ENCODE measurements at places on chromosomes 5 and 9.

GRCh38 chr5:81936750-81937149 is 35.1 kb upstream of the ATG10 start:
- no peak for DNase-seq

DNA sequence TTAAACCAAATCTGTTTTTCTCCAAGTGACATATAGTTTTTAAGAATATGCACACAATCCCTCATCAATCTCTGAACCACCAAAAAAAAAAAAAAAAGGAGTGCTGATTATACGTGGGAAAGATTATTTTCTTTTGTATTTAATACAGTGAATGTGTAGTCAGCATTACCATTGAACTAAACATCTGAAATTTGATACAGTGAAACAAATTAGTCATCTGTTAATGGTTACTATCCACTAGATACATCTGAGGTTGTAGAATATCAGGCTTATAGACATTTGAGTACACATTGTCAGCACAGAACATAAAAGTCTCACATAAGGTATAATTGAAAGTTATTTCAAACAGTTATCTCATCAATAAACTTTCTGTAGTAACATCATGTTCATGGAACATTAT is 87.0 kb downstream of the SLF1 start:
- no peak for DNase-seq

GRCh38 chr9:137175345-137175961 is 3.6 kb upstream of the TMEM210 start:
- no peak for DNase-seq

GRCh38 chr9:132408521-132408920 is 1.5 kb upstream of the CFAP77 start:
- no peak for DNase-seq

DNA sequence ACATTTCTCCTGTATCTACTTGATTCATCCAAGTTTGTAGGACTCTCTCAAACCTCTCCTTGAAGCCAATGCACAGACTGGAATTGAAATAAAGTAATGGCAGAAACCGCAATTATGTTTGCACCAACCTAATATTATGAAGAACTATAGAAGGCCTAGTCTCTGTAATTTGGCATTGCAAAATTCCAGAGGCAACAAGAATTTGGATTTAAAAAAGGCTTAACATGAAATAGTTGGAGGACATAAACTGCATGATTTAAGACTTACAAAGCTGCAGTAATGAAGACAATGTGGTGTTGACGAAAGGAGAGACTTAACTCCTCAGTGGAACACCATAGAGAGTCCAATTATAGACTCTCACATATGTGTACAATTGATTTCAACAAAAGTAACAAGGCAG is 117.8 kb upstream of the MINAR2 start:
- DNase-seq: no peak

GRCh38 chr9:24793787-24794186 is 248.1 kb upstream of the IZUMO3 start:
- no peak for DNase-seq

DNA sequence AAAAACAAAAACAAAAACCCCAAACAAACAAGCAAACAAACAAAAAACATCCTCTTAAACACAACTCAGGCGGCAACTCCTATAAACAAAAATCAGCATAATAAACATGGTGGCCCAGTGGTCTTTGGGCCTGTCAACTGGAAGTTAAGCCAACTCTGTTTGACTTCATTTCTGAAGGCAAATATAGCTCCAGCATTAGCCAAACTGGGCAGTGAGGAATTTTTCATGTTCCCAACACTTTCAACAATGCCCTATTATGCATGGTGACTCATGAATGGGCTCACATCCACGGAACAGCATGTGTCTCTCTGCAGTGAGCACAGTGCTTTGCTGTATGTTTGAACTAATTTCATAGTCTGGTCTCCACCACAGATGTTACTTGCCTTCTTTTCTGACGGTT is 143.9 kb upstream of the STC2 start:
- no peak for DNase-seq
